ENCODE measurements at places on chromosomes 5 and 9. TPM values are rescaled to one million over a fixed set of nuclear protein-coding genes. Genes with fewer than 3 reads are reported as not detected.

The PCDHGB7 gene
- 4.2 TPM for total RNA-seq

The FIBCD1 gene
- 7.9 TPM for total RNA-seq

DNA sequence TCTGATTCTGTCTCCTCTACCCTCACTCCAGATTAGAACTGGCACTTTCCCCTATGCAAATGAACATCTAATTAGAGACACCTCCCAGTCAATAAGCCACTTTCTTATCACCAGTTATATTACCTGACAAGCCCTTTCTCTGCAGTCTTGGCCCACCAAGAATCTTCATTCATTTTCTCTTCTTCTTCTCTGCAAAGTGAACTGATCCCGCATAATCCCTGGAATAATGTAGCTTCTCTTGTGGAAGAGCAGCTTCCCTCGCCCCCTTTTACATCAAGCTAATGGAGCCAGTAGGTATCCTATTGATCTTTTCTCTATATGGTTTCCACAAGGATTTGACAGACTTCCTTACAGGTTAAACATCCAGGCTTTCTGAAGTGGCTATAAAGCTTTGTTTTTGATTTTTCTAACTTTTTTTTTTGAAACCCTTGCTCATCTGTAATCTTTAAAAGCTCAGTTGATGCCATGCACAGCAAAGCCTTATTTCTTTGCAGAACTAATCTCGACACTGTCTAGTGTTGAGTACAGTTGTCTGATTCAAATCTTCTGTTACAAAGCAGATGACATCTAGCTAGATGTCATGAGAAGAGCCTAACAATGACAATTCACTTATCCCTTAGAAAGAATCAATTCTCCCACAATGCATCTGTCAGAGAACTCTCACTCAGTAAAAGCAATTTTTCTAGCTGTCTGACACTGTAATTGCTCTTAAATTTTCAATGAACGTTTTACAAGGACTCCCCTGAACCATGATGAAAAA, 281.4 kb downstream of the ISL1 start:
- DNase-seq, result no peak

- DNase-seq, result peak; percentile 85
Observed at GRCh38 chr9:93268551-93269314, 84.8 kb downstream of the WNK2 start.

DNA sequence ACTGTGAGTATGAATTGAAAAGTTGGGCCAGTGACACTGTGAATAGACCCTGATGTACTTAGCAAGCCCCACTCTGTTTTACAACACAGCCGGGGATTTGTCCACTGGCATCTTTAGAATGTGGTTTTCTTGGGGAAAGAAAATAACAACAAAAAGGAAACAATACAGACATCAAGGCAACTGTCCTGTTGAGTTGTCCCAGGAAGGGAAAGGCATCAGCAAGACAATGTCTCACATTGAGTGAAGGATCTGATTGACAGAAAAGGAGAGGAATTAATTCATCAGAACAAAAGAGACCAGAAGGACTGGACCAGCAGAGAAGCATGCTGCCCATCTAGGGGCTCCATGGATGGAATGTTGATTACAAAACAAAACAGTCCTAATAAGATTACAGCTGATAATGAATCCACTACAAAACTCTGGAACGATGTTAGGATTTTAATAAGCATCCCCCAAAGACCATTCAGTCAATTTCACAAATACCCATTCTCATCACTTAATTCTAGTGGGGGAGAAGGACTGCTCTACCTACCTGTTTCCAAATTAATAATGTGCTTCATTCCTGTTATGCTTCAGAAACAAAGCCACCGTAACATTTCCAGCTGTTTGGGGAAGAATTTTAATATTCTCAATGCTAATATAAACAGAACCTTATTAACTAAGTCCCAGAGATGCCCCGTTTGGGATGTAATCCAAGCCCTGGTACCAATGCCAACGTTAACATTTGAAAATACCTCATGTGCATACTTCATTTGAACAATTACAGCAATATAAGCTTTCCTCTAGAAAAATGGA, 298.0 kb downstream of the SPOCK1 start:
- no peak for DNase-seq

- no peak for DNase-seq
Observed at GRCh38 chr9:136779808-136780207, 11.3 kb upstream of the TMEM141 start.

DNA sequence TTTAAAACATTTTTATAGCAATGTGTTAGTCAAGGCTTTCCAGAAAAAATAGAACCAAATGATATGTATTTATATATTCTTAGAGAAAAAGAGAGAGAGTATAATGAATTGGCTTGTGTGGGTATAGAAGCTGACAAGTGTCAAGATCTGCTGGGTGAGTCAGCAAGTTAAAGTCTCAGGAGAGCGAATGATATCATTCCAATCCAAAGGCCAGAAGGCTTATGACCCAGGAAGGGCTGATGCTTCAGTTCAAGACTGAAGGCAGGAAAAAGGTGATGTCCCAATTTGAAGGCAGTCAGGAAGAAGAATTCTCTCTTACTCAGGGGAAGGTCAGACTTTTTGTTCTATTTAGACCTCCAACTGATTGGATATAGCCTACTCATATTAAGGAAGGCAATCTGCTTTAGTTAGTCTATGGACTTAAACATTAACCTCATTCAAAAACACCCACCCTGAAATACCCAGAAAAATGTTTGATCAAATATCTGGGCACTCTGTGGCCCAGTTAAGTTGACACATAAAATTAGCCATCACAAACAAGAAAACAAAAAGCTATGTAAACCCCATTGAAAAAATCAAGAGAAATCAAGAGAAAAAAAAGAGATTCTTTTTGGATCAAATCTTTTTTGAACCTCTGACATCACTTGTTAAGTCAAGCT, 189.6 kb downstream of the PIK3R1 start:
- no peak for DNase-seq

- no peak for DNase-seq
Observed at GRCh38 chr9:133489253-133490190, 10.6 kb upstream of the SLC2A6 start.
